ENCODE measurements at places on chromosomes 2 and 18. TPM values are rescaled to one million over a fixed set of nuclear protein-coding genes. Genes with fewer than 3 reads are reported as not detected.
A peak's percentile ranks its signal among the peaks of the same experiment; 100 is the strongest.

DNA sequence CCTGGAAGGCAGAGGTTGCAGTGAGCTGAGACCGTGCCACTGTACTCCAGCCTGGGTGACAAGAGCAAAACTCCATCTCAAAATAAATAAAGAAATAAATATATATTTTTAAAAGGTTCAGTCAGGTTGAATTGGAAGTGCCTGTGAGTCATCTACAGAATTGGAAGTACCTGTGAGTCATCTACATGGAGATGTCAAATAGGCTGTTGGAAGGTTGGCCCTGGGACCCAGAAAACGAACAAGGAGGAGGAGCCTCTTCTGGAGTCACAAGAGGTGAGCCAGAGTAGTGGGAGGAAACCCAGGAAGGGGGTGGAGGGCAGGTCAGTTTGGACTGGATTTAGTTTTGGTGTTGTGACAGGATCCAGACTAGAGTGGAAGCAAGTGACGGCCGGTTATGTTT is 15.2 kb upstream of the SCYGR1 start:
- H3K27ac ChIP-seq = no peak overlapping the region
- no peaks in the 10 kb centered on the region for H3K27me3 ChIP-seq
- DNase-seq = no peak
- peaks cover 8% of the 10 kb centered on the region for H3K4me1 ChIP-seq

Gene ERMN
- polyA plus RNA-seq = not detected

GRCh38 chr18:45562567-45563479 is 52.5 kb upstream of the SLC14A2 start:
- no peaks in the 10 kb centered on the region for H3K36me3 ChIP-seq
- H3K4me1 ChIP-seq = no peaks in the 10 kb centered on the region
- DNase-seq = no peak
- H3K27me3 ChIP-seq = no peaks in the 10 kb centered on the region
- H3K27ac ChIP-seq = no peak overlapping the region

DNA sequence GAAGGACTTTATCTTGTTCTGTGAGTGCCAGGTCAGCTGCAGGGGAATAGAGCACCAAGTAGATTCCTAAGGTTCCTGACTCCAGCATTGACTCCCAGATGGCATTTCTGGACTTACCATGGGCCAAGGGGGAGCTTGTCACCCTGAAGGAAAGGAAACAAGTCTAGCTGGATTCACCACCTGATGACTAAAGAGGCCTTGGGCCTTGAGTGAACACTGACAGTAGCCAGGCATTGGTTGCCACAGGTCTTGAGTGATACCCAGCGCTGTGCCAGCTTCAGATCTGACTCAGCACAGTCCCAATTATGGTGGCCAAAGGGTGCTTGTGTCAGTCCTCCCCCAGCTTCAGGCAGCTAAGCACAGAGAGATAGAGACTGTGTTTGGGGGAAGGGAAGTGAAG is 40.1 kb upstream of the CAPN13 start:
- no peak for DNase-seq
- no peaks in the 10 kb centered on the region for H3K36me3 ChIP-seq
- no peak overlapping the region for H3K4me3 ChIP-seq
- H3K27me3 ChIP-seq = no peaks in the 10 kb centered on the region

DNA sequence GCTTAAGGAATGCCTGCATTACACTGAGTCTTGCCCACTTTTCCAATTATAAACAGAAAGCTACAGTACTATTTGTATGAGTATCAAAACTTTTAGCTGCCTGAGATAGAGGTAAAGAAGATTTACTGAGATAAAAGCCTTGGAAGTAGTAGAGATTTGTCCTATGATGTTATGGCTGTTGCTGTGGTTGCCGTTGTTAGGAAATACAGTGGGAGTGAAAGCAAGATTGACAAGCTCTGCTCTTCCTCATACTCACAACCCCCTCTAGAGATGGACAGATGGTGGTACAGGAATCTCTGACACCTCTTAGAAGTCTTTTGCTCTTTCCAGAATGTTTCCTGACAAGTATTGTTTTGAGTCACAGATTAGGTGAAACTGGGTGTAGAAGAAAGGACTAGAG is 242.5 kb downstream of the RPIA start:
- no peak overlapping the region for H3K27ac ChIP-seq
- H3K4me1 ChIP-seq = no peaks in the 10 kb centered on the region
- peak; percentile 6 for DNase-seq
- no peak overlapping the region for H3K4me3 ChIP-seq
- no peaks in the 10 kb centered on the region for H3K36me3 ChIP-seq

Gene ACTG2
- polyA plus RNA-seq = not detected

Gene TBR1
- polyA plus RNA-seq = 0.14 TPM

Gene CD207
- polyA plus RNA-seq = not detected

DNA sequence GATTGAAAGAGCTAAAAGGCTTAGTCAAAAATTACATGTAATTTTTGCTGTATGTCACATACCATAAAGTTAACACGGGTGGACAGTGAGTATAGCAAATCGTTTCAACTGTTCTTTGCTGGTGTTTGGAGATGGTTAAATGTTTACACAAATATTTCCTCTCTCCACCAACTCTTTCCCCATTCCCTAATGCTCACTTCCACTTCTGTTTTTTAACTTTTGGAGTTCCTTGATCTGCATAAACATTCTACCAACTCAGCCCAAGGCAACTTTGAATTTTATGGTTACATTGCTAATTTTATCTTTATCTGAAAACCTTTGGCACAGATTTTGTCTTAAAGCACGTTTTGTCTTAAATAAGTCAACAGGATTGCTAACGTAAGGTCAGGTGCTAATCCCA is 1.9 kb upstream of the SPOPL start:
- H3K27me3 ChIP-seq = no peaks in the 10 kb centered on the region
- H3K27ac ChIP-seq = no peak overlapping the region
- peaks cover 24% of the 10 kb centered on the region for H3K4me1 ChIP-seq
- no peak overlapping the region for H3K4me3 ChIP-seq
- DNase-seq = no peak

DNA sequence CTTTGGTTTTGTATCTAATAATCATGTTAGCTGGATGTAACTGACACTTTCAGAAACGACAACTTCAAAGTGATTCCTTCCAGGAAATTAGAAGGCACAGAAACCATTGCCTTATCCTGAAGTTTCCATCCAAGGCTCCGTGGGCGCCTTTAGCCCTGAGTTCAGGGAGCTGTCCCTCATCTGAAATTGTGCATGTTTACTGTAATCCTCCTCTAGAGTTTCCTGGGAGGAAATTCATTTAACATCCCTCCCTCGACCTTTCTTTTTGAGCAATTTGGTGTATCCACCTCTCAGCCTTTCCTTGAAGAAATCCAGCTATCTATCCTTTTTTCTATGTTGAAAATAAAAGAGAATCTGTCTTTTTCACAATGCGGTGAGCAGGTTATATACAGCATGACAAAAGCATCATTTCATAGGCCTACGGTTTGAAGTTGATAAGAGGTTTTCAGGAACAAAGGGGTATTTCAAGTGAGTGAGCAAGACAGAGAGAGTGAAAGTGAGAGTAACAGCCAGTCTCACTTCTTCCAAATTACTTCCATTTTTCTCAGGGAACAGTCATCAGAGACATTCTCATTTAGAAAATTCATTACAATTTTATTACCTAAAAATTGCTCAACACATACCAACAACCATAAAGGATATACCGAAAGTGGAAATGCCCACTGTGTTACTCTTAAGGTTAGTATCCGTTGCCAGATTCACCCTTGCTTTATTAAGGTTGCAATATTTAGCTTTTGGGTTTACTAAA is 167.3 kb downstream of the MREG start:
- peaks cover 87% of the 10 kb centered on the region for H3K4me1 ChIP-seq
- peak overlapping the region; percentile 13 for H3K4me3 ChIP-seq
- peak overlapping the region; percentile 98 for H3K27ac ChIP-seq
